Stimulated activated CD8-positive, alpha-beta memory T cell treated with anti-CD3 and anti-CD28 coated beads, Interleukin-7, amount 100 ng/mL, for 24 hours (primary cell): ENCODE measurements at places on chromosomes 4 and X.

GRCh38 chr4:108965016-108965415 lies 202.2 kb upstream of the ETNPPL start:
- no peak for DNase-seq

GRCh38 chr4:148238811-148239493 lies 203.3 kb downstream of the NR3C2 start:
- DNase-seq, result no peak

GRCh38 chrX:141903400-141904155 lies at the start of gene MAGEC1:
Gene MAGEC1 (plus strand): TSS chrX:141903894. CDS start chrX:141905073, 1,179 bp downstream.
- DNase-seq, result no peak

DNA sequence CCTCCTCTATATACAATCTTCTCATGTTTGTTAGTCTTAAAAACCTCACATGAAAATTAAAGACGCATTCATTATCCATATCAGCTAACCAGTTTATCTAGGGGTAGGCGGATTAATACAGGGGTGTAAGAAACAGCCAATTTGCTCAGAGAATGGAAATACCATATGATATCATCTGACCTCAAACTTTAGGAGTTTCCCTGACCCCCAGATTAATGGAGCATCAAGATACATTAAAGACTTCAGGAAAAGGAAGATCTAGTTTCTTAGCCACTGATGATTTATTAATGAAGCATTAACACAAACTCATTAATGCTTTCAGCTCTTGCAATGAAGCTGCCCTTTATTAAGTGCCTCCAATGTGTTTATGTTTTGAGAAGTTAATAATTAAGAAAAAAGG lies 67.5 kb downstream of the CAMK2D start:
- DNase-seq, result no peak

DNA sequence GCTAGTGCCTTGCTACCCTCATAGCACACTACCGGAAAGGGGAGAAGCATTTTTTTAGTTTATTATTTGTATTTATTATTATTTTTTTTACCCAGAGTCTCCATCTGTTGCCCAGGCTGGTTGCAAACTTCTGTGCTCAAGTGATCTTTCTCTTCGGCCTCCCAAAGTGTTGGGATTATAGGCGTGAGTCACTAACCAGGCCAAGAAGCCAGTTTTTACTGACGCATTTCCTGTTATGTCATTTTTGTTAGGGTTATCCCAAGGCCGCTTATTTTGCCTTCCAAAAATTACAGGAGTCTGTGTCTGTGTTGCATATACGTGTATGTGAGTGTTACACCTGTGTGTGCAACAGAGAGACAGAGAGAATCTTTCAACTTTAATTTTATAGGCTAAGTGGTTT lies 404.5 kb downstream of the GBA3 start:
- no peak for DNase-seq

DNA sequence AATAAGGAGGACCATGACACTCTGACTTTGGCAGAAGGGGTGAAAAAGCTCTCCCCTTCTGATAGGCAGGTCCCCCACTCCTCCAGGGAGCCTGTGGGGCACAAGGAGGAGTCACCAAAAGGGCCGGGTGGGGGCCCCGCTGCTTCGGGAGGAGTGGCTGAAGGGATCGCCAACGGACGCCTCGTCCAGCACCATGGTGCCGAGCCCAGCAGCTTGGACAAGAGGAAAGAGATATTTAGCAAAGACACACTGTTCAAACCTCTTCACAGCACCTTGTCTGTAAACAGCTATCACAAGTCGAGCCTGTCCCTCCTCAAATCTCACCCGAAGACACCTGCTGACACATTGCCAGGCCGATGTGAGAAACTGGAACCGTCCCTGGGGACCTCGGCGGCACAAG lies 105.6 kb downstream of the STOX2 start:
- no peak for DNase-seq

GRCh38 chr4:183248201-183248600 lies 71.9 kb downstream of the CLDN22 start:
- no peak for DNase-seq

GRCh38 chr4:67727124-67727850 lies 26.3 kb upstream of the UBA6 start:
- no peak for DNase-seq

DNA sequence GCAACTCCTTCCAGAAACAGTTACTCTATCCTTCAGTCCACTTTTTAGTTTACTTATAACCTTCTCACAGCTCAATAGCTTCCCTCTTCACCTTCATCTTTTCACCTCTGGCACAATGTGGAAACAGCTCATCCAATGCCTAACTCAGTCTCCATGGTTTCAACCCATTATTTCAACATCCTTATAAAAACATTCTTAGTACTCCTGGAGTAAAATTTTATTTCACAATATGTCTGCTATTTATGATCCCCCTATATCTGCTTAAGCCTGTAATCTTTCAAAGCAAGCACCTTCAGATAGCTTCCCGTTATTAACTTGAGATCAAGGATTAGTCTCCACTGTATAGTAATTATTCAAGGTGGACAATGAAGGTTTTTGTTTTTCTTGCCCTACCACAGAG lies 156.3 kb downstream of the GASK1B start:
- no peak for DNase-seq

GRCh38 chr4:41044165-41044564 lies 170.2 kb downstream of the APBB2 start:
- DNase-seq, result no peak

DNA sequence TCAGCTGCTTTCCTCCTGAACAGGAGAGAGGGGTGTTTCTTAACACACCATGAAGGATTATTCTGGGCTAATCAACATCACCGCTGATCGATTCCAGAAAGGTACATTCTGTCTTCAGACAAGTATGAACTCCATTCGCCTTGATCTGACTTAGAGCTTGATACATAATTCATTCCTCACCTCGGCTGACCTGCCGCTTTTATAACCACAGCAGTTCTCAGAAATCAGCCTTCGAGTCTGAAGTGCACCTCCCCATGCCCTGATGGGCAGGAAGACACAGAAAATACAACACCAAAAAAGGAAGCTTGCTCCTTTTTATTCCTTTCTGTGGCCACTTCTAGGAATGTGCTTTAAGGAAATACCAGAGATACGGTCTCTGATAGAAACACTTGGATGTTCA lies 85.7 kb downstream of the JAKMIP1 start:
- no peak for DNase-seq

GRCh38 chr4:139214039-139214534 lies 37.1 kb upstream of the ELF2 start:
- no peak for DNase-seq
